ENCODE measurements at places on chromosomes 16 and 17.

GRCh38 chr17:81666092-81666341 is 388 bp downstream of the OXLD1 start:
- DNase-seq = no peak
- peak overlapping the region; percentile 78 for H3K27ac ChIP-seq
- no peaks in the 10 kb centered on the region for H3K27me3 ChIP-seq
- H3K4me3 ChIP-seq = peak overlapping the region; percentile 55

DNA sequence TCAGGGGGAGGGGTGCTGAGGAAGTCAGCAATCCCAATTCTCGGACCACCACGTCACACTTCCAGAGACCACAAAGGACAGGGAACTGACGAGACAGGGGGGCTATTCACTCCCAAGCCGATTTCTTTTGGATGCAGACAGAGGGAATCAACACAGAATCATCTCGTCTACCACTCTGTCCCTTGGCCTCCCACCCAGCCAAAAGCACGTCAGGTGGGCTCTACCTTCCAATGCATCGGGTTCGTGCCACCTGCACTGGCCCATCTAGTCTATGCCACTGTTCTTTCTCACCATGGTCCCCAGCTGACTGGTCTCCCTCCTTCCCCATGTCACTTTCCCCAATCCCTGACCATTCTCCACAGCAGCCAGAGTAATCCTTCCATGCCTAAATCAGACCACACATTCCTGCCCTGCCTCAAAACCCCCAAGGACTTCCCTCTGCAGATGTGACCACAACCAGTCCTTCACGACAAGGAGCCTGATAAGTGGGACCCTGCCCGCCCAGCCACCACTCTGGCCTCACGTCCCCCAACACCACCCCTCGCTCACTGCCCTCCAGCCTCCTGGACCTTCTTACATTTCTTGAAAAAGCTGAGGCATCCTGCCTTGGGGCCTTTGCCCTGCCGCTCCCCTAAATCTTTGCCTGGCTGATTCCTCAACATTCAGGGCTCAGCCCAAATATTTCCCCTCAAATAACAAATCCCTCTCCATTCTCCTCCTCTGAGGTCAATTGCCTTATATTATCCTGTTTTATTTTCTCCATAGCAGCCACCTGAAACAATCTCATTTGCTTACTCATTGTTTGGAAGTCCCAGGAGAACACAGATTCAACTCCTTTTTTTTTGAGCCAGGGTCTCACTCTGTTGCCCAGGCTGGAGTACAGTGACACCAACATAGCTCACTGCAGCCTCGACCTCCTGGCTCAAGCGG is 70.4 kb downstream of the IL21R start:
- no peak for DNase-seq
- no peaks in the 10 kb centered on the region for H3K4me1 ChIP-seq
- no peak overlapping the region for H3K27ac ChIP-seq
- H3K36me3 ChIP-seq = no peaks in the 10 kb centered on the region
- no peaks in the 10 kb centered on the region for H3K27me3 ChIP-seq

DNA sequence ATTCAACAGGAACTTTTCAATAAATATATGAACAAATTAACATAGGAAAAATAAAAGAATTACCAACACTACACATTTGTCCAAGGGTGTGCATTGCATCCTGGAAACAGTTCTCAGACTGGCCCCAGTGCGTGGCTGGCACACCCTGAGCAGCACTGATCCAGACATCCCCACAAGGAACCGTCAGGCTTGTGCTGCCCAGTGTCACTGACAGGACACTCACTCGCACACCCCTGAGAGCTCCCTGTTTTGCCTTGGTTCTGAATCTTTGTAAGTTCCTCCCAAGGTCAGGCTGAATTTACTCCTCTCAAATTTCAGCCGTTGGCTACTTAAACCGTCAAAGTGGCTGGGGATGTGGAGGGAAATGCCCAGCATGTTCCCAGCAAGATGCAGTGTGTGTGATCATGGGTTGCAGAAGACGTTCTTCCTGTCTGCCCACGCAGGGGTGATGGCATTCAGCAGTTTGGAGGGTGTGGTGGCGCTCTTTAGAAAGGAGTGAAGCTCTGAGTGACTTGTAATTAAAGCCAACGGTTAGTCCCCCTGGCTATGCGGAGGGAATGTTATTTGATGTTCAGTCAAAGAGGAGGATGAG is 1.7 kb downstream of the MT2A start:
- peak overlapping the region; percentile 76 for H3K4me3 ChIP-seq
- H3K27ac ChIP-seq = peak overlapping the region; percentile 43
- no peaks in the 10 kb centered on the region for H3K27me3 ChIP-seq
- no peak for DNase-seq
- no peaks in the 10 kb centered on the region for H3K36me3 ChIP-seq

- no peak overlapping the region for H3K27ac ChIP-seq
- H3K4me3 ChIP-seq = no peak overlapping the region
- H3K27me3 ChIP-seq = no peaks in the 10 kb centered on the region
- DNase-seq = no peak
- no peaks in the 10 kb centered on the region for H3K4me1 ChIP-seq
- H3K36me3 ChIP-seq = no peaks in the 10 kb centered on the region
Measured at GRCh38 chr17:81659038-81659437, 2.7 kb upstream of the PDE6G start.

GRCh38 chr16:78522327-78522726 is 422.9 kb downstream of the WWOX start:
- DNase-seq = no peak
- H3K27me3 ChIP-seq = no peaks in the 10 kb centered on the region
- H3K36me3 ChIP-seq = no peaks in the 10 kb centered on the region
- H3K4me3 ChIP-seq = no peak overlapping the region
- H3K4me1 ChIP-seq = peaks cover 2% of the 10 kb centered on the region

DNA sequence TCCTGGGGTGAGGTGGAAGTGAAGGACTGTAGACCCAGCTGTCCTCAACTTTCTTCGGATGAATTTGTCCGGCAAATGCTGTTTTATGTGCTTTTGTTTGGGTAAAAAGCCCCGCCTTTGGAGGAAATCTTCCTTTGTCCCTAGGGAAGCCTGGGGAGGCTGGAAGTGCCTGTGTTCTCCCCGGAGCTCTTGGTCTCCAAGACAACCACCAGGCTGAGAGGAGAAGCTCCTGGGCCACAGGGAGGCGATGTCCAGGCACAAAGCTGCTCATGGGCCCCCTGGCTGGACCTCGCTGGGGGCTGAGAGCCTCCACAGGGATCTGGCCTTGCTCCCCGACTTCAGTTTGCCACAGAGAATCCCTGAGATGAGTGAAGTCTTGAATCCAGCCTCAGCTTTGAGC is 293.1 kb upstream of the N4BP1 start:
- DNase-seq = no peak
- no peaks in the 10 kb centered on the region for H3K27me3 ChIP-seq
- no peaks in the 10 kb centered on the region for H3K4me1 ChIP-seq
- H3K4me3 ChIP-seq = no peak overlapping the region
- H3K36me3 ChIP-seq = no peaks in the 10 kb centered on the region

DNA sequence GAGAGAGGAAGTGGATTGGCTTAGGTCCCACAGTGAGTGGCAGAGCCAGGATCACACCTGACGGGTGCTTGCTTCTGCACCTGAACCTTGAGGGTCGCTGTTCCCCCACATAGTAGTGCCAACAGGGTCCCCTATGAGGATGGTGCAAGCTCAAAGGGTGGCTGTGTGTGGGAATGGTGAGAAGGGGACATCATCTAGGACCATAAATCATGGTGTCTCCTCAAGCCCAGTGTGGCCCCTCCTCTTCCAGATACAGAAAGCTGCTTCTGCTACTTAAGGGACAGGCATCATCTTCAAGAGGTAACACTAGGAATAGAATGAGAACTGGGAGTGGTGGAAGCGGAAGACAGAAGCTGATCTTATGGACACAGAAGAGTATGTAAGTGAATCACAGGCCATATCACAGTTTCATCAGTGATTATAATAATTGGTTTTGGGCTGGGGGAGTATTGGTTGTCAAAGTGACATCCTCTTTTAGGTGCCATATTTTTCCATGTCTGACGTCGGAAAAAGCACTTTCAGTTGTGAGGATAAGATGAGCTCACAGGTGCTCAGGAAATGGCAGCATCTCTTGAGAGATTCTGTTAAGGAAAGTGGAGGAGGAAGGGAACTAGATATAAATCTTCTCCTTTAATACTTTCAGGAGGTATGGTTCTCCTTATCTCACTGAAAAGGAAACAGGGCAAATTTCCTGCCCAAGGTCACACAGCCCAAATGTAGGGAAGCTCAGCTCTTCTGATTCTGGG is 83.2 kb upstream of the HNF1B start:
- H3K4me1 ChIP-seq = no peaks in the 10 kb centered on the region
- DNase-seq = no peak
- no peak overlapping the region for H3K4me3 ChIP-seq
- H3K27ac ChIP-seq = no peak overlapping the region
- H3K27me3 ChIP-seq = no peaks in the 10 kb centered on the region

DNA sequence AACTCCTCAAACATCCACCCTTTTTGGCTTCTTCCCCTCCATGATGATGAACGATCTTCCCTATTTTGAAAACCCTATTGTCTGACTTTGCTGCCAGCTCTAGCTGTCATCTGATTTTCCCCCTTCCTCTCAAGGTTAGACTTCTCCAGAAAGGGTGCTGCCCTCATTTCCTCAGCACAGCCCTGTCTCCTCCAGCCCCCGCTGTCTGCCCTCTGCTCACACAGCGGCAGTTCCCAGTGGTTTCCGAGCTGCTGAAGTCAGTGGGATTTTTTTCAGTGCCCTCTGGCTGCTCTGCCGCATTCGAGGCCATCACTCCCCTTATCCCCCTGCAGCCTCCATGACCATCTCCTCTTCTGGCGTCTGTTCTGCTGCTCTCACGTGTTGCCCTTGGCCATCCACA is 26.6 kb upstream of the C17orf107 start:
- H3K4me1 ChIP-seq = peaks cover 6% of the 10 kb centered on the region
- H3K27ac ChIP-seq = no peak overlapping the region
- H3K36me3 ChIP-seq = no peaks in the 10 kb centered on the region
- no peak overlapping the region for H3K4me3 ChIP-seq
- DNase-seq = no peak

- H3K27me3 ChIP-seq = no peaks in the 10 kb centered on the region
- no peak overlapping the region for H3K4me3 ChIP-seq
- no peaks in the 10 kb centered on the region for H3K4me1 ChIP-seq
- H3K27ac ChIP-seq = no peak overlapping the region
Measured at GRCh38 chr16:61969077-61969382, 67.2 kb downstream of the CDH8 start.

DNA sequence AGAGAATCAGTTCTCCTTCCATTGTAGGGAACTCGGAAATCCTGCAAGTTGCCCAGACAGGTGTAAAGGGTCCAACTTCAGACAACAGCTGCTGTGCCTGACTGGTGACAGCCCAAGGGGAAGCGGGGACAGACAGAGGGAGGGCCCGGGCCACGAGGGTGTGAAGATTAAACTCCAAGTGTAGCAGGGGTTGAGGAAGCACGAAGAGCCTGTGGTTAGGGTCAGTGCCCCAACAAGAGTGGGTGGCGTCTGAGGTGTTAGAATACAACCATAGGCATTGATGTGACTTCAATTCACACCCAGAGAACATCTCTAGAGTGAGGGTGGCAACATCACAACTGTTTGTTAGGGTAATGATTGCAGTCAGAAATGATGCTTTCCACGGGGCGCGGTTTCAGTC is 39.1 kb downstream of the ASPA start:
- no peaks in the 10 kb centered on the region for H3K36me3 ChIP-seq
- peaks cover 3% of the 10 kb centered on the region for H3K4me1 ChIP-seq
- H3K4me3 ChIP-seq = no peak overlapping the region
- no peak overlapping the region for H3K27ac ChIP-seq
- DNase-seq = no peak
- H3K27me3 ChIP-seq = no peaks in the 10 kb centered on the region

GRCh38 chr17:50601823-50602375 is 32.8 kb upstream of the ABCC3 start:
- DNase-seq = no peak
- no peaks in the 10 kb centered on the region for H3K27me3 ChIP-seq
- no peaks in the 10 kb centered on the region for H3K36me3 ChIP-seq
- H3K4me3 ChIP-seq = no peak overlapping the region
- H3K27ac ChIP-seq = no peak overlapping the region

GRCh38 chr16:5461141-5461540 is 363.5 kb upstream of the EEF2KMT start:
- H3K4me3 ChIP-seq = no peak overlapping the region
- no peaks in the 10 kb centered on the region for H3K27me3 ChIP-seq

DNA sequence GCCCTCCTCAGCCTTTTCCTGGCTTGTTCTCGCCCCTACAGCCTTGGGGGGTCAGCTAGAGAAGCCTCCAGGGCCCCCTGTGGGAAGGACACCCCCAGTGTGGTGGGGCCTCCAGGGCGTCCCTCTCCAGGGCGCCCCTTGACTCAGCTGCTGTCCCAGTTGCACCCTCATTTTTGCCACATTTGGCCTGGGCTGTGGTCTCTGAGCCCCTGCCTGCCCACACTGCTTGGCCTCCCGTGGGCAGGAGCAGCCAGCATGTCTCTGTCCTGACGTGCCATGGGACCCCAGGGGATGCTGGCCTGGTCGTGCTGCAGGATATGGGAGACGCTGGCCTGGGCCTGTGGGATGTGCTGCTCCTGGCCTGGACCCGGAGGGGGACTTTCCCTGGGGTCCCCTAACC is 5.0 kb downstream of the CHTF18 start:
- peaks cover 5% of the 10 kb centered on the region for H3K4me1 ChIP-seq
- H3K36me3 ChIP-seq = no peaks in the 10 kb centered on the region
- no peak for DNase-seq
- no peaks in the 10 kb centered on the region for H3K27me3 ChIP-seq
- no peak overlapping the region for H3K4me3 ChIP-seq

DNA sequence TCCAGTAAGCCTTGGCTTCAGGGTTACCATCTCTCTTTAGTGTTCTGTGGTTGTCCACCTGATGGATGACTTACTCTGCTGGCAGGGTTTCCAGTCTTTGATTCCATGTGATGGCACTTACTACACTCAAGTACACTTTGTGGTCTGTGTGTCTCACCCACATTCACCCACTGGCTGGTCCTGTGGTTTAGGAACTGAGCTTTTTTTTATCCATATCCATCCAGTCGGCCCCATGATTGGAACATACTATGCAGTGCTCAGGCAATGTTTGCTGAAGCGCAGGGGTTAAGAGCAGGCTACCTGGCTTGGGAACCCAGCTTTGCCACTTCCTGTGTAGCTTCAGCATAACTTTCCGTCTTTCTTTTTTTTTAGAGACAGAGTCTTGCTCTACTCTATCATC is 2.8 kb upstream of the FUS start:
- H3K4me3 ChIP-seq = no peak overlapping the region
- no peaks in the 10 kb centered on the region for H3K36me3 ChIP-seq
- no peak for DNase-seq
- H3K4me1 ChIP-seq = peaks cover 4% of the 10 kb centered on the region
- H3K27me3 ChIP-seq = no peaks in the 10 kb centered on the region
- no peak overlapping the region for H3K27ac ChIP-seq

GRCh38 chr17:77690271-77691161 is 268.0 kb upstream of the TNRC6C start:
- H3K36me3 ChIP-seq = no peaks in the 10 kb centered on the region
- no peak overlapping the region for H3K4me3 ChIP-seq
- H3K27ac ChIP-seq = no peak overlapping the region
- DNase-seq = no peak

DNA sequence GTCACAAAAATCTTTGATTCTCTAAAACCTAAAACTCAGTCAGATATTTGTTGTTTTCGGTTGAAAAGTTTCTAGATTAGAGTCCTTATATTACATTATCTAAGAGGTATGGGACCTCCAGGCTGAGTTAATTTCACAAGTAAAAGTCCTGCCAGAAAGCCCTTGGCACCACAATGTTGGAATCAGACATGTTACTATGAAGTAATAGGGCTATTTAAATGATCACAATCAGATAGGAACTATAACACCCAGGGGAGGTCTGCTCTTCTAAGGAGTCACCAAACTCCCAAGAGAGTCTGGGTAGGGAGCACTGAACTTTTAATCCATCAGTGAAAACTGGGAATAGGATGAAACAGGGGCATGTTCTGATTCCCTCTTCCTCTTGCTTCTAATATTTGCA is 54.2 kb downstream of the WIPI1 start:
- H3K27ac ChIP-seq = no peak overlapping the region
- no peak overlapping the region for H3K4me3 ChIP-seq
